ENCODE measurements at places on chromosomes 3 and 15. TPM values are rescaled to one million over a fixed set of nuclear protein-coding genes. Genes with fewer than 3 reads are reported as not detected.

CYP1A2 gene
- not detected for total RNA-seq

SOX2 gene
- 0.39 TPM for total RNA-seq

ADAMTSL3 gene
- not detected for total RNA-seq

EPHA3 gene
- 0.05 TPM for total RNA-seq

TM4SF4 gene
- total RNA-seq, result 0.46 TPM

STRC gene
- total RNA-seq, result not detected

LRRK1 gene
- total RNA-seq, result 88.0 TPM

GNAT1 gene
- total RNA-seq, result not detected

GPR156 gene
- 0.39 TPM for total RNA-seq

TTLL13 gene
- 0.39 TPM for total RNA-seq

IGSF10 gene
- total RNA-seq, result 0.10 TPM

CEP63 gene
- 30.5 TPM for total RNA-seq

KBTBD13 gene
- not detected for total RNA-seq

RAB6B gene
- total RNA-seq, result 49.2 TPM

RBP2 gene
- total RNA-seq, result not detected

GPR149 gene
- not detected for total RNA-seq

PTH1R gene
- total RNA-seq, result not detected

CORO2B gene
- total RNA-seq, result 0.36 TPM

KIF9 gene
- total RNA-seq, result 8.9 TPM

STRIT1 gene
- total RNA-seq, result not detected

IL12A gene
- total RNA-seq, result not detected

GRAMD1C gene
- total RNA-seq, result 3.9 TPM

NLGN1 gene
- total RNA-seq, result 0.85 TPM

GOLGA6B gene
- total RNA-seq, result not detected

CLRN1 gene
- not detected for total RNA-seq

LCTL gene
- not detected for total RNA-seq

HYAL2 gene
- 41.5 TPM for total RNA-seq

ETV5 gene
- 79.3 TPM for total RNA-seq

APOD gene
- not detected for total RNA-seq

PP2D1 gene
- not detected for total RNA-seq

SCG5 gene
- 0.67 TPM for total RNA-seq

ZNF662 gene
- not detected for total RNA-seq

MCTP2 gene
- 0.15 TPM for total RNA-seq

PCOLCE2 gene
- total RNA-seq, result 14.6 TPM

CTSH gene
- 178 TPM for total RNA-seq

ACKR4 gene
- not detected for total RNA-seq

GAP43 gene
- not detected for total RNA-seq

NEIL1 gene
- 3.4 TPM for total RNA-seq

ACKR2 gene
- total RNA-seq, result not detected

STAC gene
- total RNA-seq, result 18.8 TPM

KLF15 gene
- total RNA-seq, result 0.10 TPM

ZKSCAN7 gene
- not detected for total RNA-seq

DHX36 gene
- 74.3 TPM for total RNA-seq

GNB5 gene
- total RNA-seq, result 58.7 TPM

SMAD3 gene
- 394 TPM for total RNA-seq

CYP8B1 gene
- 0.08 TPM for total RNA-seq

SLC27A2 gene
- total RNA-seq, result 0.18 TPM

SLC30A4 gene
- 9.3 TPM for total RNA-seq

HTR3E gene
- not detected for total RNA-seq

ERC2 gene
- total RNA-seq, result 0.33 TPM

LRRC34 gene
- total RNA-seq, result 1.2 TPM

SPINK8 gene
- total RNA-seq, result not detected

All from Panc1 (cell line).